ENCODE measurements at places on chromosomes 2 and 18. TPM values are rescaled to one million over a fixed set of nuclear protein-coding genes. Genes with fewer than 3 reads are reported as not detected.
A peak's percentile ranks its signal among the peaks of the same experiment; 100 is the strongest.

DNA sequence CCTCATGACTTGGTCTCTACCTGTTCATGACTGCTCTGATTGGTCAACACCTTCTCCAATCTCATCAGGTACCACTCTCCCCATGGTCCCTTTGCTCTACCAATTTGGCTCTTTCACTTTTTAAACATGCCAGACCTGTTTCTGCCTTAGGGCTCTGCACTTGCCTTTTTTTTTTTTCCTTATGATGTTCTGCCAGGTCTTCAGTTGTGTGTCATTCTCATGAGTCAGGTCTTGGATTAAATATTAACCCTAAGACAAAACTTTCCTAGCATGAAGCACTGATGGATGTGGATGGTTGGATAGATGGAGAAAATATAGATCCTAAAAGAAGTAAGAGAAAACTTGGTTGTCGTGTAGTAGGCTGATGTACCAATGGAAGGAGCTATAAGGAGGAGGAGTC lies 219.3 kb downstream of the TTC32 start:
- no peak for DNase-seq

Gene GPR39
- total RNA-seq, result 0.15 TPM

DNA sequence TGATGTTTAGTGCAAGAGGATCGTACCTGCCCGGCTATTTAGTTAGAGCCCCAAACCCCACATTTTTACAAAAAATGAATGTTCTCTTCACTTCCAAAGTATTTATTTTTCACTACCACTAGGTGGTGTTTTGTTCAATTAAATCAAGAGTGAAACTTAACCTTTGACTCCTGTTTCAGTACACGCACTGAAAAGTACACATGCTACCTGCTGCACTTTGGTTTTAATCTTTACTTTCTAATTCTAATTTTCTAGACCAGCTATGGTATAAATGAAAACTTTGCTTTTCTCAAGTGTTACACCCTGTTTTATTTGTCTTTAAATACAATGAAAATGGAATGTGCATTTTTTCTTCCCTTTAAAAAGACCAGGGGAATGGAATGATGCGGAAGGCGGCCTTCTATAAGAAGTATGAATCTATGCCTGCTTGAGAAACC lies 31.4 kb upstream of the CHN1 start:
- DNase-seq, result no peak

DNA sequence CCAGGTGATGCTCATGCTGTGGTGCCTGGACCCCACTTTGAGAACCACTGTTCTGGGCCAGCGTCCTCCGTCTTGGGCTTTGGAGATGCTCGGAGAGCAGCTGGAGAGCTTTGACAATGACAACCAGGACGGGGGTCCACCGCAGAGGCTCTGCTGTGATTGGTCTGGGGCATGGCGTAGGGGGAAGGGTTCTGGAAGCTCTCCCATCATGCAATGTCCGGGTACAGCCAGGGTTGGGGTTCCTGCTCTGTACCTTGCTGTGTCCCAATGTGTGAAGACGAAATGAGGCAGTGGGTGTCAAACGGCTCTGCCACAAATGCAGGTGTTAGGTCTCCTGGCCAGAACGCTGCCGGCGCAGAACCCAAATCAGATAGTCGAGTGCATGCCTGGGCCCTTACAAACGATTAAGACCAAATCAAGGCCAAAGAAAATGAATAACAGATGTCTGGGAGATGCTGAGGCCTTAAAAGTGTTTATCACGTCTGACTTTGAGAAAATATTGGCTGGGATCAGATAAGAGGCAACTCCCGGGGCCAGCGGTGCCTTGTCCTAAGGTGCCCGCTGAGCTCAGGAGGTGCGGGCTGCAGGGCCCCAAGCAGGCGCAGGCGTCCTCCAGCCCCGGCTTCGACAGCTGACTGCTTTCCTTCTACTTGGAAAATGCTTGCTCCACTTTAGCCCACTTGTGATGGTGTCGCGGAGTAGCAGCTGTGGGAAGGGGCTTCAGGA lies 117.2 kb downstream of the VAPA start:
- no peak for DNase-seq

Gene EPAS1
- 163 TPM for total RNA-seq

DNA sequence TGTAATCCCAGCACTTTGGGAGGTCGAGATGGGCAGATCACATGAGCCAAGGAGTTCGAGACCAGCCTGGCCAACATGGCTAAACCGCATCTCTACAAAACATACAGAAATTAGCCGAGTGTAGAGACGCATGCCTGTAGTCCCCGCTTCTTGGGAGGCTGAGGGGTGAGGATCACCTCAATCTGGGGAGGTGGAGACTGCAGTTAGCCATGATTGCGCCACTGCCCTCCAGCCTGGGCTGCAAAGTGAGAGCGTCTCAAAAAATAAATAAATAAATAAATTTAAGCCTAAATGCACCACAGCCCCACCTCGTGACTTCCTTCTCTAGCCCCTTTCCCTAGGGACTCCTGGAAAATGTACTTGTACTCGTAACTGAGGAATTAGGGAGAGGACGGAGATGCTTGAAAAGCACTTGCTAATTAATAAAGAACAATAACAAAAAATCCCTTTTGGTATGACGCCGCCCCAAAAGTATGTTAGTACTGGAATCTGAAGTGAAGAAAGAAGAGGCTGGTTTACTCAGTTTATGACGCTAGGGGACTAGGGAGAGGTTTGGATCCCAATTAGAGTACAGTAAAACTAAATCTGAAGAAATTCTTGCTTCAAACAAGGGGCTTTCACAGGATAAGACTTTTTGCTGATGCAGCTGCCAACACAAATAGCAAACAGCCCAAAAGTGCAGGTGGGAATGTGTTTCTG lies 887 bp upstream of the ZNF396 start:
- no peak for DNase-seq

DNA sequence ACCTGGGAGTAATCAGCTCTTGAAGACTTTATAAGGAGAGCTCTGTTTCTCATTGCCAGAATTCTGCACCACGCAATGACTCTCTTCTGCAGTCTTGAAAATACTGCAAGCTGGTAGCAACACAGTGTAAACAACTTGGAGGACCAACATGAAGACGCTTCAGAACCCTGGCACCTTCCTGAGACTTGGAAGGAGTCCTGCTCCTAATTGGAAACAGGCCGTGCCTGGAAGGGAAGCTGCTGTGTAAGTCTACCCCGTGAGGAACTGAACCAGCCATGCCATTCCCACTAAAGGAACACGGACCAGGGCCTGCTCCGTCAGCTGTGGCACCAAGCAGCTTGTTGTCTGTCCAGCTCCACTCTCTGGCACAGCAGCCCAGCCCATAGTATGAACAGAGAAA lies 171.1 kb downstream of the PAX3 start:
- no peak for DNase-seq

- peak; percentile 23 for DNase-seq
Measured at GRCh38 chr18:21053127-21053526, 58.5 kb downstream of the ROCK1 start.

DNA sequence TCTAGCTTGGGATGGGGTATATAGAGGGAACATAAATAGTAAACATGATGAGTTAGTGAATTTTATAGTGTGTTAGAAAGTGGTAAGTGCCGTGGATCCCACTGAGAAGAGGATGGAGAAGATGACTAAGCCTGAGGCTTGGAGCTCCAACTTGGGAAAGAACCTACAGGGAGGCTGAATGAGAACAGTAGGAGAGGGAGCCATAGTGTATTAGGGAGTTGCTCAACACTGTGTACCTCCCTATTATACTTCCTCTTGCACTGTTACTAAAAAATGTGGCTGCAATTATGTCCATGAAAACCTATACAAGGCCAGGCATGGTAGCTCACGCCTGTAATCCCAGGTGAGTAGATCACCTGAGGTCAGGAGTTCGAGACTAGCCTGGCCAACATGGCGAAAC lies 2.9 kb upstream of the SLC19A3 start:
- no peak for DNase-seq

GRCh38 chr18:77486985-77487384 lies 237.3 kb downstream of the GALR1 start:
- DNase-seq, result no peak

GRCh38 chr2:188751816-188752215 lies 222.4 kb upstream of the COL3A1 start:
- DNase-seq, result no peak

DNA sequence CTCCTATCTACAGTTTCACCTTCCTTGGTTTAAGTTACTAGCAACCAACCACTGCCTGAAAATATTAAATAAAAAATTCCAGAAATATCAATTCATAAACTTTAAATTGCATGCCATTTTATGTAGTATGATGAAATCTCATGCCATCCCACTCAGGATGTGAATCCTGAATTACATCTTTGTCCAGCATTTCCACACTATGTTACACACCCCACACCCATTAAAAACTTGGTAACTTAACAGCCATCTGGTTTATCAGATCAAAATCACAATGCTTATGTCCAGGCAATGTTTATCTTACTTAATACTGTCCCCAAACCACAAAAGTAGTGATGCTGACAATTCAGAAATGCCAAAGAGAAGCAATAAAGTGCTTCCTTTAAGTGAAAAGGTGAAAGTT lies 21.6 kb downstream of the CUL3 start:
- DNase-seq, result no peak

GRCh38 chr2:52956766-52957165 lies 810.8 kb upstream of the CHAC2 start:
- DNase-seq, result no peak

- DNase-seq, result peak; percentile 43
Measured at GRCh38 chr2:160367887-160368286, 125.7 kb downstream of the RBMS1 start.

- DNase-seq, result no peak
Measured at GRCh38 chr18:41543815-41544214, 411.2 kb upstream of the PIK3C3 start.

Gene ZNF521
- 29.9 TPM for total RNA-seq

Gene C2orf66
- total RNA-seq, result 0.14 TPM

DNA sequence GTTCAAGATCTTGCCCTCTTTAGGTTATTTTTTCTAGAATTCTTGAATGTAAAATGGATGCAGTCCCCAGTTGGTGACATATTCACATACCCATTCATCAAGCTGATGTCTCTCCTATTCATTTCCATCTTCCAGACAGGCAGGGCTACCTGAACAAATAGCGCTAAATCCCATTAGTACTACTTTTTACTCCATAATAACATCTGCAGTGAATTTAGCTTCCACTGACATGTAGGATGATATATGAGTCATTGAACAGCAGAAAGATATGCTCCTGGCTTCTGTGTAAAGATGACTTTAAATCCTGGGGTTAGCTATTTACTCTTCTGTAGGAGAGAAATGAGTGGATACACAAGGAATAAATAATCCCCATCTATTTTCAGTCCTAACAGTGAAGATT lies 194.7 kb downstream of the RND3 start:
- no peak for DNase-seq

Gene SCYGR5
- not detected for total RNA-seq

GRCh38 chr2:226137201-226137811 lies 662.3 kb downstream of the IRS1 start:
- DNase-seq, result no peak

Gene HRH4
- total RNA-seq, result not detected

DNA sequence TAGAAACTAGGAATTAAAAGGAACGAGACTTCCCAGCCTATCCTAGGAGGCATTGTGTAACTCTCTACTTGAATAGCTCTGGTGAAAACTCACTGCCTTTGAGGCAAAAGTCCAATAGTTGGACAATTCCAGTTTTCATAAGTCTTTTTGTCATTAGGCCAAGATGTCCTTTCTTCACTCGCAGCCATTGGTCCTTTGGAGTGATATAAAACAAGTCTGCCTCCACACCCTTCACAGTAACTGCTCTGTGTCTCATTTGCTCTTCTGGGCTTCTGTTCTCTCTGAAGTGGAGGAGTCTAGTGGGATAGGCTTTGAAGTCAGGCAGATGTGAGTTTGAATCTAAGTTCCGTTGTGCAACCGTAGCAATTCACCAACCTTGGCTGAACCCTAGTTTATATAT lies 28.2 kb downstream of the ANTXR1 start:
- no peak for DNase-seq

DNA sequence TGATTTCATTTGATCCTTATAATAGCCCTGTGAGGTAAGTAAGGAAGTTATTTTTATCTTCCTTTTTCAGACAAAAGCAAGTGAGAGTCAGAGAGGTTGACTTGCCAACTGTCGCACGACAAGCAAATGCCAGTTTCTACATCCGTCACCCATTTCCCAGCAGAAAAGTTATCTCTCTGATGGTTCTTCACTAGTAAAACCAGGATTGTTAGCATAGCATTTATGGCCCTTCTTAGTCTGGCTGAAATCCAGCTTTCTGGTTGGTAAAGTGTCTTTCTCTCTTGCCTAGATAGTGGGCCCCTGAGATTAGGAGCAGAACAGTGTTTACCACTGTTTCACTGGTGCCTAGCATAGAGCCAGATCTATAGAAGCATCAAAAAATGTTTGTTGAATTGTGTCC lies 7.1 kb upstream of the XDH start:
- DNase-seq, result no peak

- DNase-seq, result no peak
Measured at GRCh38 chr2:14552818-14553217, 79.7 kb upstream of the LRATD1 start.
